Foreskin fibroblast (primary cell): ENCODE measurements at places on chromosomes 1 and 21.

DNA sequence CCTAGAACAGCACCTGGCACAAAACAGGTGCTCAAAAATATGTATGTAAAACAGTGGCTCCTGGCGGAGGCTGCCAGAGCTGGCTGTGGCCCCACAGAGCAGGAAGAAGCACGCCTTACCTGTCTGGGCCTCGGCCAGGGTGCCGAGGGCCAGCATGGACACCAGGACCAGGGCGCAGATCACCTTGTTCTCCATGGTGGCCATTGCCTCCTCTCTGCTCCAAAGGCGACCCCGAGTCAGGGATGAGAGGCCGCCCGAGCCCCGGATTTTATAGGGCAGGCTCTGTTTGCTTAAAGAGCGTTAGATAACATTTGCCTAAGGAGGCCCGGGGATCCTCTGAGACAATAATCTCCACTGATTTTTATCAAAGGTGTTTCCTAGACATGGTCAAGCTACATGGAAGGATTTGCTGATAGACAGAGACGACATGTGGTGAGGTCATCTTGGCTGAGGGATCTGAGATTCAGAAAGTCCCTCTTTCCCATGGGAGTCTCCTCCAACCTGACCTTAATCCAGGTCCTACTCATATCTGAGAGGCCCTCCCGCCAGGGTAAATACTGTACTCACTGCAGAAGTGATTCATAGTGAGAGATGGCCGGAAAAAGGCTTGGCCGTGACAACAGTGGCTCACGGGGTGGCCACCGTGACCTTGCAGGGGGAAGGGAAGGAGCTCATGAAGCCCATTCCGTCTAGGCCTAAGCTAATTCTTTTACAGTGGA lies at the start of gene TFF1:
TSS of gene TFF1 (minus strand) at position 244 of the 719 bp plus-strand sequence. CDS start at position 204, 40 bp downstream.
- no peak for DNase-seq

DNA sequence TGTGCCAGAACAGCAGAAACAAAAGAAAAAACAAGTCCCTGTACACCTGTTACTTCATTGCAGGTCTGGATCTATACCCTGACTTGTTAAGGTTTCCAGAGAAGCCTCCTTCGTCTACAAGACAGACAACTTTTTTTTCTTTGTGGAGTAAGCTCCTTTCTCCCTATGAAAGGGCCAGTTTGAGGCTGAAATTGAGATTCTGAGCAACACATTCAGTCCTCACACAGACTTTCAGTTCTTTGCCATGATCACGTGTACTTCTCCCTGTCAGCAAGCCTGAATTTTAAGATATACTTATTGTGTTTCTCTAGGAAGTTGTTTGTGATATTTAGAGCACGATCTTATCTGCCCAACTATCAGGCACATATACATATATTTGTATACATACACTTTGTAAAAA lies 374.0 kb downstream of the NTNG1 start:
- no peak for DNase-seq

GRCh38 chr1:240201931-240202330 lies 110.2 kb downstream of the FMN2 start:
- no peak for DNase-seq

DNA sequence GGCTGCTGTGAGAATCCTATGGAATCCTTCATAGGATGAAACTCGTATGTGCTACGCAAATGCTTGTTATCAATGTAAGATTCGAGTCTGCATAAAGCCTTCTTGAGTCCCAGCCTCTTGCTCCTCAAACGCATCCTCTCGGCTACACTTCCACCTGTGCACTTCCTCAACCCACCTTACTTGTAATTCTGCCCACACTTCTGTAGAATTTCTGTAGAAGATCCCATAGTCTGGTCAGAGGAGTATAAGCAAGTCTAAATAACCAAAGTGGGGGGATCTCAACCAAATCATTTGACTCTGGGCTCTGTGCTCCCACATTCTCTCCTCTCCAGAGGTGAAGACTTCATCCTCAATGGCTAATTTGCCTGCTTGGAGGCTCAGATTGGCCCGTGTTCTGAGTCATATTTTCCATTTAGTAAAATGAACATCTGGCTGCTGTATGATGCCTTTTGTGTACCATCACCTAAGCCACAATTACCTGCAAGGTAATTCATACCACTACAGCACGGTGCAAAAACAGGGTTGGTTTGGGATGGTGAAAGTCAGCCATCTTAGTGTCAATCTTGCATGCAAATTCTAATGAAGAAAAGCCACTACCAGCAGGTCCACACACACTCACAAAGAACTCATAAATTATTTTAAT lies 63.2 kb downstream of the ITPKB start:
- no peak for DNase-seq

DNA sequence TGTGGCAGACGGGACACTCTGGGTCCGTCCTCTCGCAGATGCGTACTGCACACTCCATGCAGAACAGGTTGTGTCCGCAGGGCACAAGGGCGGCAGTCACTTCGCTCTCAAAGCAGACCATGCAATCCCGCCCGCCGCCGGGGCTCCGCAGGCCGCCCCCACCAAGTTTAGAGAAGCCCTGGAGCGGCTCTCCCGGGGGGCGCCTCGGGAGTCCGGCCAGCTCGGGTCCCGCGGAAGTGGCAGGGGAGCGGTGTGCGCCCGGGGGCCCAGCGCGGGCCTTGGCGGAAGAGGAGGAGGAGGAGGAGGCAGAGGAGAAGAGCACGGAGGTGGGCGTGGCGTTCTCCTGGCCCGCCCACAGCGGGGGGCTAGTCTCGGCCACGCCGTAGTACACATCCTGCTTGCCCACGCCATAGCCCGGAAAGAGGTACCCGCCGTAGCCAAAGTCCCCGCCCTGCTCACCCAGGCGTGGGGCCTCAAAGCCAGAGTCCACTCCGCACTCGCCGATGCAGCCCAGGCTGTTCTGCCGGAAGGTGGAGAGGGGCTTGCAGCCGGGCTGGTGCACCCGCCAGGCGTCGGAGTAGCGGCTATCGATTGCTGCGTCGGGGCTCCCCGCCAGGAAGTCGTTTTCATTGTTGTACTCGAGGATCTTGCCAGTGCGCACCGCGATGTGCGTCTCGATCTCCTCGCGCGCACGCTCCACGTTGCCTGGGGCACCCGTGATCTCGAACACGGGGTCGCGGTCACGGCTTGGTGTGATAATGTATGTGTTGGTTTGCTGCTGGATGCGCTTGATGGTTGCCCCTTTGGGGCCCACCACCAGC lies 5.4 kb downstream of the MEX3A start:
- DNase-seq: no peak
